ENCODE measurements at places on chromosomes 6 and 20. TPM values are rescaled to one million over a fixed set of nuclear protein-coding genes. Genes with fewer than 3 reads are reported as not detected.

The MLIP gene
- polyA plus RNA-seq, result 0.30 TPM

DNA sequence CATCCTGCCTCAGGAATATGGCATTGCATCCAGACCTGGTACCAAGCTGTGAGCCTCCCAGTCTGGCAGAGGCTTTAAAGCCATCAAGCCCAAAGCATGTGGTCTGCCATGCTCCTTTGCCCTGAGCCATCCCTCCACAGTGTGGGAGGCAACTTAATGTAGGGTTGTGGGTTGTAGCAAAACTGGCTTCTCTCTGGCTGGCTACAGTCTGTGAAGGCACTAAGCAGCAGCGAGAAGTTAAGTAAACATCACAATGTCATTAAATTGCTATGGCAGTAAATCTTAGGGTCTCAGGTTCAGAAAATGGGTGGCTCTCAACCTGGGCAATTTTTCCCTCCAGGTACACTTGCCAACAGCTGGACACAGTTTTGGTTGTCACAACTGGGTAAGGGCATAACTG lies 472.9 kb downstream of the PREX1 start:
- no peak for DNase-seq

- no peak for DNase-seq
These were observed 30.2 kb upstream of the LAMA4 start for GRCh38 chr6:112284603-112285002.

- DNase-seq, result no peak
These were observed 190.7 kb upstream of the FBXL4 start for GRCh38 chr6:99138445-99138844.

DNA sequence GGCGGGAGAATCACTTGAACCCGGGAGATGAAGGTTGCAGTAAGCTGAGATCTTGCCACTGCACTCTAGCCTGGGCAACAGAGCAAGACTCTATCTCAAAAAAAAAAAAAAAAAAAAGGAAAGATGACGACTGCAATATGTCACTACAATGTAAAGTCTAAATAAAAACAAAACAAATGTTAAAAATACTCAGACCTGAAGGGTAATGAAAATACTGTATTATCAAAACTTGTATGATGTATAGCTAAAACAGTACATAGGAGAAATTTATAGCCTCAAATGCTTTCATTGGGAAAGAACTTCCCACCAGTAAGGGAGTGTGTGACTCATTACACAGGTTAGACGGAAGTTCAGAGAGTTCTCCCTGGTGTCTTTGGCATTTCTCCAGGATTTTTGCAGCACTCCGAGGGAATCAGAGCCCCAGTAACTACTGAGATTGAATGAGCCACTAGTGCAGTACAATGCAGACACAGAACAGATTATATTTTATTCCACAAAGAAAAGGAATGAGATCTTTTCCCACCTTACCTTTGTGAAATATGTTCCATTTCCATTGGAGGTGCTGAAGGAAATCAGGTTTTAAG lies 12.5 kb upstream of the RALGAPB start:
- DNase-seq, result peak; percentile 68

GRCh38 chr6:112296122-112296521 lies 41.8 kb upstream of the LAMA4 start:
- DNase-seq, result no peak

DNA sequence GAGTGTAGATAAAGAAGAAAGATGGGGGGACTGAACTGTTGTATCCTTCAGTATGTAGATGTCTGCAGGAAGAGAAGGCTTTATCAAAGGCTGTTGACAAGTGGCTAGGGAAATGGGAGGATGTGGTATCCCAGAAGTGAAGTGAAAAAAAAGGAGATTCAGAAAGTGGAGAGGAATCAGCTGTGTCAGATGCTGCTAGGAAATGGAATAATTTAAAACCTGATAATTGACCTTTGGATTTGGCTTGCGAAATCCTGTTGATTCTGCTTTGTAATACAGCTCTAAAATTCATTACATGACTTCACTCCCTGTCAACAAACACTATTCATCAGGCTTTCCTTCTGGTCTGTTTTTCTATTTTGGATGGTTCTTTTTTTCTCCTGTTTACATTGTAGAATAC lies 41.7 kb downstream of the PHF3 start:
- peak; percentile 18 for DNase-seq

The GTF3C6 gene
- polyA plus RNA-seq, result 107 TPM

- no peak for DNase-seq
These were observed 359 bp downstream of the PHIP start for GRCh38 chr6:79077715-79078074.

GRCh38 chr6:37488476-37488875 lies 11.2 kb downstream of the CCDC167 start:
- DNase-seq, result no peak

The DAAM2 gene
- 26.2 TPM for polyA plus RNA-seq

GRCh38 chr6:157265635-157266034 lies 57.7 kb downstream of the TMEM242 start:
- DNase-seq, result no peak

DNA sequence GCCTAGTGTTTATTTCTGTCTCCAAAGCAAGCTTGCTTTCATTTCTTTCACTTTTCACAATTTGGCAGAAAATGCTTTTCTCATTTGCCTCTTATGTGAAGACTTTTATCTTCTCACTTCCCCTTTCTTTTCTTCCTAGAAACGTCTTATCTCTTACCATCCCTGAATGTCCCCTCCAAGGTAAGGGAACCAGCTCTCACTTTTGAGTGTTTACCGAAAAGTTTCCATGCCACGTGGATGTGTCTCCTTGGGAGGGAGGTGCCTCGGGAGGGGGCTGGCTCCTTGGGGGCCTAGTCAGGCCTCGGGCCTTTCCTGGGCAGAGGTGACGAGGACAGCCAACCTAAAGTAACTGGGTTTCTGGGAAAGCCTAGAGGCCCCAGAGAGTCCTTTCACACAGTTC lies 127.4 kb downstream of the CD24 start:
- DNase-seq, result no peak

- DNase-seq, result peak; percentile 51
These were observed 514.0 kb upstream of the BTBD3 start for GRCh38 chr20:11403711-11404110.

- DNase-seq, result no peak
These were observed 251.1 kb downstream of the FOXC1 start for GRCh38 chr6:1860756-1861348.

The NR2E1 gene
- polyA plus RNA-seq, result not detected

The HLA-A gene
- 105 TPM for polyA plus RNA-seq

The ZNF831 gene
- 0.15 TPM for polyA plus RNA-seq

GRCh38 chr6:1695546-1696462 lies 86.1 kb downstream of the FOXC1 start:
- DNase-seq, result no peak

The CRISP2 gene
- 0.20 TPM for polyA plus RNA-seq

GRCh38 chr20:34834459-34834893 lies 9.0 kb upstream of the NCOA6 start:
- DNase-seq, result peak; percentile 24

The TRIM15 gene
- 0.08 TPM for polyA plus RNA-seq

GRCh38 chr6:28583463-28583862 lies 57.8 kb downstream of the GPX5 start:
- no peak for DNase-seq

DNA sequence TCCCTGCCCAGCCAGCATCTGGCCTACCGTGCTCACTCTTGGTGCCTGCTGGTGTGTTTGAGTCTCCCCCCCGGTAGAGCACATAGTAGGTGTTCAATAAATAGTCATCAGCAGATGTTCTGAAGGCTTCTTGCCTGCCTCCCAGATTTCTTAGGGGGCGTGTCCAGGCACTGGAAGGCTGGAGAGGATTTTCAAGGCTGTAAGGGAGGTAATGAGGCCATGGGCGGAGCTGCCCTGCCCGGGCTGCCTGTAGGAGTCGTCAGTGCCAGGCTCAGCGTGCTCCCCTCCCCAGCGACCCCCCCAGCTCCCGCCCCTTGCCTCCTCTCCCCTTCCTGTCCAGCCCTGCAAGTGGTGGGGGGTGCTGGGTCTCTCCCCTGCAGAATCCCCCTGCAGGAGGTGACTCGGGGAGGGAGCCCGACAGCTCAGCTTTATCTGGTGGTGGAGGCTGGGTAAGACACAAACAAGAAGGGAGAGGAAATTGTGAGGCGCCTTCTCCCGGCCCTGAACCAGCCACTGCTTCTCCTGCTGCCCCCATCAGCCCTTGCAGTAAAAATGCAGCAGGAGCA lies 55.9 kb downstream of the BCAS4 start:
- no peak for DNase-seq

DNA sequence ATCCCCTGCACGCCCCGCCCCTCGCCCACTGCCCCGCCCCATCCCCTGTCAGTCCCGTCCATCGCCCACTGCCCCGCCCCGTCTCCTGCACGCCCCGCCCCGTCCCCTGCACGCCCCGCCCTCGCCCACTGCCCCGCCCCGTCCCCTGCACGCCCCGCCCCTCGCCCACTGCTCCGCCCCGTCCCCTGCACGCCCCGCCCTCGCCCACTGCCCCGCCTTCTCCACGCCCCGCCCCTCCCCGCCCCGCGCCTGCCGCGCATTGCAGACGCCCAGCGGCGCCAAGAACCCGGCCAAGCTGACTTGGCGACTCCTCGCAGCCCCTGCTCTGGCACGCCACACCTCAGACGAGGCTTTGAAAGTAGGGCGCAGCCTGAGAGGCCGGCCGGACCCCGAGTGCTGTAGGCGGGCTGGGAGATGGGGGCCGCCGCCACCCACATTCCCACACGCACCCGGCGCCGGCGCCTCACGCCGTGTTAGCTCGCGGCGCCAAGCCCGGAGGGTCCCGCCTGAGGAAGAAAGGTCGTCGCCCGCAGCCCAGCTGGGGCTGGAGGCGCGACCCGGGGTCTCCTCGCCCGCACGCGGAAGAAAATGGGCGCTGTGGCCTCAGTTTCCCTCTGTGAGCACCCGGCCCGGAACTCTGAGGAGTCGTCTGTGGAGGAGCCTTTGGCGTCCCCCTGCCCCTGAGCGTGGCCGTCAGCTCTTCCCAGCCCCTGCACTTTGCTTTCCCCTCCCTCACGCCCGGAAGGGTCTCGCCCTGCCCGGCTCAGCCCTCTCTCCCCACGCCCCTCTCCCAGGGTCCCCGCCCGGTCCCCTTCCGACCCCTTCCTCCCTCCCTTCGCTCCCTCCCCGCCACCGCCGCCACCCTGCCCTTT lies at the start of gene RAD21L1:
TSS of gene RAD21L1 (plus strand) at position 262 of the 872 bp plus-strand sequence. CDS start 2,410 bp downstream, outside the sequence.
- DNase-seq, result peak; percentile 31

The PIGT gene
- 103 TPM for polyA plus RNA-seq

The RGS17 gene
- 3.6 TPM for polyA plus RNA-seq

The NKAIN4 gene
- 20.7 TPM for polyA plus RNA-seq

The CLPSL1 gene
- 2.2 TPM for polyA plus RNA-seq

DNA sequence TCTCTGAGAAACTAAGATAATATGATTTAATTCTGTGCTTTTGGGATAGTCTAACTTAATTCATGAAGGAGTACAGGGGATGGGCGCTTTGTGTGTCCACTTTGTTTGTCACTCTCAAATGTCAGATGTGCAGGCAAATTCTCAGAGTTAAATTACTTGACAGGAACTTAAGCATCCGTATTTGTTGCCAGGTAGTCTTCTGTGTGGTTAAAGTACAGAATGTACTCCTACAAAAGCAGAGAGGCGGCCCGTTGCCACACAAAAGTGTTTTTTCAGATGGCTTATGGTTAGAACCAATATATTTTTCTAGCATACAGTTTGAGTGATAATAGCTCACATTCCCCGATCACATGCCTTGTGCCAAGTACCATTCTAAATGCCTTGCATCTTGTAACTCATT lies 234.4 kb downstream of the LAMA2 start:
- no peak for DNase-seq

The TMEM74B gene
- polyA plus RNA-seq, result 5.2 TPM

GRCh38 chr6:116126032-116126431 lies at the start of gene COL10A1:
TSS of gene COL10A1 (minus strand) at chr6:116126132. CDS start at chr6:116125492, 640 bp downstream.
- DNase-seq, result no peak

The ZBTB46 gene
- 16.7 TPM for polyA plus RNA-seq

The LGSN gene
- polyA plus RNA-seq, result 1.4 TPM

The ERVFRD-1 gene
- polyA plus RNA-seq, result 0.13 TPM

The CALHM4 gene
- polyA plus RNA-seq, result 1.4 TPM

- DNase-seq, result no peak
These were observed 15.5 kb downstream of the GSS start for GRCh38 chr20:34940081-34940481.

GRCh38 chr6:81950877-81951276 lies 198.4 kb upstream of the TENT5A start:
- no peak for DNase-seq

GRCh38 chr20:62225820-62226635 lies 6.0 kb upstream of the HRH3 start:
- no peak for DNase-seq

DNA sequence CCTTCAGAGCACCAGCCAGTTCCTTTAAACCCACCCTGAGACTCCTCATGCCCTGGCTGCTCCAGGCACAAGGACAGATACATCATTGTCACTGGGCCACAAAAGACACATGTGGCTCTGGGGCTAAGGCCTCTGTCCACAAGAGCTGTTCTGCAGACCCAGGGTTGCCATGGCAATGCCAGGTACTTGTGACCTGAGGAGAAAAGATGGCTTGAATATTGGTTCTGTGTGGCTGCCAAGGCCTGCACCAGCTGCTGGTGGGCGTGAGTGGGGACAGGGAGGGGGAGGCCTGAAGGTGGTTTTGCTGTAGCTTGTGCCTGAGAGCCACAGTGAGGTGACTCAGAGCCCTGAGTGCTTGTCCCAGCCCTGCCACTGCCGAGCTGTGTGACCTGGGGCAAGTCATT lies 31.8 kb downstream of the SAYSD1 start:
- no peak for DNase-seq

DNA sequence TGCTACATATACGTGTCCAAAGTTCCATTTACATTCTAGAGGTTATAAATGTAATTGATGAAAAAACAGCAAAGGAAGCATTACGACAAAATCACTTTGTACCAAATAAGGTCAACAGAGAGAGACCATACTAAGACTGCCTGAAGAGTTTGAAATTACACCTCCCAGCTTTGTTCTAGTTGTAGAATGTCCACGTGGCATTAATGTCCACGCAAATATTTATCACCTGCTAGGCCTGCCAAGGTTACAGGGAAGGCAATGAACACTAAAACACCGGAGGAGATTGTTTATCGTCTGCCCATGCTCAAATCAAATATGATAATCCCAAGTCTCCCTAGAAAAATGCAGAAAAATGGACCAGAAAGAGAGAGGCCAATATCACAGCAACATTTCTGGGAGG lies 6.2 kb downstream of the RALGAPA2 start:
- no peak for DNase-seq

The HTR1E gene
- 0.55 TPM for polyA plus RNA-seq

- no peak for DNase-seq
These were observed 407.4 kb upstream of the RGS17 start for GRCh38 chr6:153538491-153538890.

DNA sequence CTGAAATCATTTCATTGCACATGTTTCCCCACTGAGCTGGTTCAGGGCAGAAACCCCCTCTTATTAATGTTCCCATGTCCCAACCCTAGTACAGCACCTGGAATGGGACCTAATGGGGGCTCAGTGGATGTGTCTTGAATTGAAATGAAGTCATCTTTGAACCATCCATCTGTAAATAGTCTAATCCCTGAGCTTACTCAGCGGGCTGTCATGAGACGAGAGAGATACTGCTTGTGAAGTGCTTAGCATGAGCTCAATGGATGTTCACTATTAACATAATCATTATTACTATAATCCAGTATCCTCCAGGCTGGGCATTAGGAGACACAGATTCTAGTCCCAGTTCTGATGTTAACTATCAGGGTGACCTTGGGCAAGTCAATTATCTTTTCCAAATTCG lies 106.6 kb upstream of the LRFN2 start:
- DNase-seq, result no peak

- no peak for DNase-seq
These were observed 53.4 kb downstream of the REV3L start for GRCh38 chr6:111429571-111429970.

Data from left kidney (tissue), 8 donors.